Large intestine (tissue), 12 donors: ENCODE measurements at places on chromosomes 6 and 20. TPM values are rescaled to one million over a fixed set of nuclear protein-coding genes. Genes with fewer than 3 reads are reported as not detected.

GRCh38 chr6:149043476-149044130 lies 273.9 kb upstream of the TAB2 start:
- H3K4me3 ChIP-seq, result no peak overlapping the region
- H3K4me1 ChIP-seq, result no peaks in the 10 kb centered on the region
- no peak overlapping the region for H3K27ac ChIP-seq
- DNase-seq, result no peak
- H3K36me3 ChIP-seq, result no peaks in the 10 kb centered on the region

- H3K36me3 ChIP-seq, result no peaks in the 10 kb centered on the region
- DNase-seq, result no peak
These were observed 23.6 kb downstream of the BFSP1 start for GRCh38 chr20:17507531-17507930.

GRCh38 chr20:25081065-25081729 lies 744 bp downstream of the VSX1 start:
- H3K4me3 ChIP-seq, result no peak overlapping the region
- H3K36me3 ChIP-seq, result no peaks in the 10 kb centered on the region
- H3K4me1 ChIP-seq, result no peaks in the 10 kb centered on the region
- H3K27me3 ChIP-seq, result peaks cover 95% of the 10 kb centered on the region
- no peak for DNase-seq

GRCh38 chr20:50417023-50417329 lies 93.2 kb upstream of the PTPN1 start:
- H3K36me3 ChIP-seq, result no peaks in the 10 kb centered on the region
- no peak overlapping the region for H3K4me3 ChIP-seq
- H3K4me1 ChIP-seq, result peaks cover 8% of the 10 kb centered on the region
- H3K27ac ChIP-seq, result no peak overlapping the region
- DNase-seq, result no peak

DNA sequence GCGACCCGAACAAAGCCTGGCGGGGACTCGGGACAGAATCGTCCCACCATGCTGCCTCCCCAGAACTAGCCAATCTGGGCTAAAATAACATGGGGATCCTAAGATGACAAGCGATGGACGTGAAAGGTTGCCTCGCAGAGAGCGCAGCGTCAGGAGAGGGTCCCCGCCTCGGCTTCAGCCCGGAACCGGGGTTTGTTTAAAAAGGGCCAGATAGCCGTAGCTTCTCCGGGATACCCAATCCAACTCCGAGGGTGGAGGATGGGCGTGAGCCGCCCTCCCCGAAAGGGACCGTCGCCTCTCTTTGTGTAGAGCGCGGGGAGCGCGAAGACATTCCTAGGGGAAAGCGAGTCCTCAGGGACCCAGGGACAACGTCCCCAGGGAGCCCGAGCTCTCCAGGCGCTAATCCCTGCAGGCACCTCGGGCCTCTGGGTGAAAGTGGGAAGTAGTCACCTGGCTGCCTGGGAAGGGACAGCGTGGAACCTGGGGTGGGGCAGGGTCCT lies 643 bp downstream of the CD24 start:
- H3K36me3 ChIP-seq, result no peaks in the 10 kb centered on the region
- peaks cover 9% of the 10 kb centered on the region for H3K4me1 ChIP-seq
- peak overlapping the region; percentile 60 for H3K27ac ChIP-seq
- peak; percentile 26 for DNase-seq

DNA sequence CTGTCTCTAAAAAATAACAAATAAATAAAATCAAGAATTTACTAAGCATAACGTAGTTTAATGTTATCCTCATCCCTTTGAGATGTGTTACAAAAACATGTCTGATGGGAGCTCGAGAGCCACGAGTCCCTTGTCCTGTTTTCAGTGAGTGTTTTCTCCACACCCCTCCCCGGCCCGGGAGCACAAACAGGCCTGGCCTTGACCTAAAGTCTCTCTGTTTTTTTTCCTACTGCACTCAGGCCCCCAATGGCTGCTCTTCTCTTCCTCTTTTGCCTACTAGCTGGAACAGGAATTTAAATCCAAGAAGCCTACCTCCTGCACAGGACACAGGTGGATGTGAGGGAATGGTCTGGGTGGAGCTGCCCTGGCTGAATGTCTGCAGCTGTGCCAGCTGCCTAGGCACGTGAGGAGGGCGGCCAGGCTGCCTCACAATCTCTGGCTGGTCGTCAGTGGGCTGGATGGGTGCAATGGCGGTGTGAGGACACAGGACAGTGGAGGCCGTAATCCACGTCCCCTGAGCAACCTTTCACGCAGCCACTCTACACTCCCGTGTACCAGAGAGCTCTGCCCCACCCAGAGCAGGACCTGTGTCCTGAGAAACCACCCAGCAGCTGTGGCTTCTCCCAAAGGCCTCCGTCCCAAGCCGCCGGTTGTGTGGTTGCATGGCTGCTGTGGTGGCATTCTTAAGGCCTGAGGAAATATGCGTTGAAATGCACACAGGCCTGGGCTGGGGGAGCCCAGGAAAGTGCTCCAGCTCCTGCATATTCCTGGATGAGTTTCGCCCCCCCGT lies 117.5 kb downstream of the FAM120B start:
- H3K4me3 ChIP-seq, result no peak overlapping the region
- H3K27ac ChIP-seq, result no peak overlapping the region
- H3K4me1 ChIP-seq, result no peaks in the 10 kb centered on the region
- no peak for DNase-seq

DNA sequence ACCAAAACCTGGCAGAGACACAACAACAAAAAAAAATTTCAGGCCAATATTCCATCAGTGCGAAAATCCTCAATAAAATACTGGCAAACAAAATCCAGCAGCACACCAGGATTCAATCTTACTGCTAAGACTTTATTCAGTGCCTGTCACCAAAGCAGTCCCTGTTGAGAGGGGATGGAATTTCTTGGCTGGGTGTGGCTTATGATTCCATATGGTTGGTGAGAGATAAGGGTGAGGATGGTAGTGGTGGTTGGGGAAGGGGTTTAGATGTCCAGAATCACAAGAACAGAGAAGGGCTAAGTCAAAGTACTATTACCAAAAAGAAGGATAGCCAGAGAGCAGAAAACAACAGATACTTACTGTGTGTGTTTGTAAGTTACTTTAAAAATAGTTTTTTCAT lies 152.8 kb upstream of the SLC35B3 start:
- no peak overlapping the region for H3K4me3 ChIP-seq
- no peaks in the 10 kb centered on the region for H3K36me3 ChIP-seq
- no peak overlapping the region for H3K27ac ChIP-seq
- H3K4me1 ChIP-seq, result no peaks in the 10 kb centered on the region
- H3K27me3 ChIP-seq, result no peaks in the 10 kb centered on the region

BAG2 gene
- 4.3 TPM for polyA plus RNA-seq

POPDC3 gene
- 1.0 TPM for polyA plus RNA-seq

HNF4A gene
- polyA plus RNA-seq, result 259 TPM

SLC52A3 gene
- 11.3 TPM for polyA plus RNA-seq

TRIM40 gene
- polyA plus RNA-seq, result 6.6 TPM

THEMIS gene
- 0.73 TPM for polyA plus RNA-seq

ADISSP gene
- 20.5 TPM for polyA plus RNA-seq
